ENCODE measurements at places on chromosomes 5 and 9. TPM values are rescaled to one million over a fixed set of nuclear protein-coding genes. Genes with fewer than 3 reads are reported as not detected.

IL17B gene
- total RNA-seq = 0.59 TPM

GRIN3A gene
- not detected for total RNA-seq

SMIM33 gene
- total RNA-seq = not detected

SLC6A18 gene
- not detected for total RNA-seq

PCDHGA6 gene
- total RNA-seq = 4.2 TPM

JADE2 gene
- 14.3 TPM for total RNA-seq

CMBL gene
- 21.1 TPM for total RNA-seq

GKAP1 gene
- 0.55 TPM for total RNA-seq

SLC36A2 gene
- total RNA-seq = not detected

HK3 gene
- total RNA-seq = not detected

BHMT gene
- not detected for total RNA-seq

ABHD17B gene
- 47.5 TPM for total RNA-seq

PCDHB15 gene
- 0.28 TPM for total RNA-seq

ZNF366 gene
- 0.05 TPM for total RNA-seq

FBP2 gene
- total RNA-seq = not detected

TLE1 gene
- 30.6 TPM for total RNA-seq

WDR38 gene
- total RNA-seq = not detected

IFNA4 gene
- total RNA-seq = not detected

SOWAHA gene
- not detected for total RNA-seq

SLC22A5 gene
- total RNA-seq = 4.2 TPM

SLC46A2 gene
- not detected for total RNA-seq

CEL gene
- 0.46 TPM for total RNA-seq

STPG3 gene
- not detected for total RNA-seq

GPR151 gene
- total RNA-seq = not detected

SGCD gene
- 12.7 TPM for total RNA-seq

ANKDD1B gene
- 1.6 TPM for total RNA-seq

IL7R gene
- total RNA-seq = 3.6 TPM

GARIN3 gene
- total RNA-seq = not detected

JAKMIP2 gene
- total RNA-seq = 5.9 TPM

TLX3 gene
- total RNA-seq = not detected

MAMDC2 gene
- total RNA-seq = 0.30 TPM

GMCL2 gene
- total RNA-seq = not detected

TEX10 gene
- total RNA-seq = 23.8 TPM

RLN2 gene
- total RNA-seq = not detected

PCDHB2 gene
- total RNA-seq = 0.74 TPM

TENT4A gene
- total RNA-seq = 9.5 TPM

NSUN2 gene
- total RNA-seq = 46.9 TPM

FOXD4 gene
- under 0.01 TPM for total RNA-seq

NOL6 gene
- total RNA-seq = 56.2 TPM

SLC6A19 gene
- not detected for total RNA-seq

DRD1 gene
- not detected for total RNA-seq

PCDHB9 gene
- 0.18 TPM for total RNA-seq

CYLC2 gene
- total RNA-seq = not detected

COQ4 gene
- total RNA-seq = 19.6 TPM

GCNT4 gene
- 0.23 TPM for total RNA-seq

PCDHA12 gene
- total RNA-seq = 0.18 TPM

C7 gene
- not detected for total RNA-seq

CDC25C gene
- total RNA-seq = 0.30 TPM

MYO10 gene
- total RNA-seq = 264 TPM

PCDHGC3 gene
- total RNA-seq = 69.3 TPM

C5orf52 gene
- not detected for total RNA-seq

DDX4 gene
- total RNA-seq = not detected

CENPK gene
- total RNA-seq = 1.8 TPM

IL33 gene
- total RNA-seq = 470 TPM

SLCO6A1 gene
- not detected for total RNA-seq

RICTOR gene
- total RNA-seq = 41.3 TPM

SPATA31C1 gene
- not detected for total RNA-seq
